ENCODE measurements at places on chromosomes 5 and 9.

- no peak for DNase-seq
Observed at GRCh38 chr5:31023105-31023504, 170.4 kb upstream of the CDH6 start.

DNA sequence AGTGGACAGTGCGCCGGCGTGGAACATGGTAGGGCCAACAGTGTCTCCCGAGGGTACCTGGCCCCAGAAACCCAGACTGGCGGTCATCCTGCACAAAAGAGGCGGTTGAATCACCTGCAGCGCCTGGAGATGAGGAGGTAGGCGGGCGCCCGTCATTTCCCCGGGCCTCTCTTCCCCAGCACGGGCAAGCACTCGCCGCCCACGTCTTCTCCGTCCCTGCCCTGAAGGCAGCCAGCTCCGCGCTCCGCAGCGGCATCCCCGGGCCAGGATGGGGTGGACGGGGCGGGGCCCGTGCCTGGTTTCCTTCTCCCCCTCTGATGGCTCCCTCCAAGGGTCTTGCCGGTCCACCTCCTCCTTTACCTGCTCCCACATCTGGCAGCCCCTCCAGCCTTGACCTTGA, 27.1 kb upstream of the N4BP3 start:
- DNase-seq, result no peak

- no peak for DNase-seq
Observed at GRCh38 chr5:154511984-154512383, 34.0 kb upstream of the HAND1 start.

GRCh38 chr9:131824155-131824594, 84.3 kb upstream of the RAPGEF1 start:
- no peak for DNase-seq

DNA sequence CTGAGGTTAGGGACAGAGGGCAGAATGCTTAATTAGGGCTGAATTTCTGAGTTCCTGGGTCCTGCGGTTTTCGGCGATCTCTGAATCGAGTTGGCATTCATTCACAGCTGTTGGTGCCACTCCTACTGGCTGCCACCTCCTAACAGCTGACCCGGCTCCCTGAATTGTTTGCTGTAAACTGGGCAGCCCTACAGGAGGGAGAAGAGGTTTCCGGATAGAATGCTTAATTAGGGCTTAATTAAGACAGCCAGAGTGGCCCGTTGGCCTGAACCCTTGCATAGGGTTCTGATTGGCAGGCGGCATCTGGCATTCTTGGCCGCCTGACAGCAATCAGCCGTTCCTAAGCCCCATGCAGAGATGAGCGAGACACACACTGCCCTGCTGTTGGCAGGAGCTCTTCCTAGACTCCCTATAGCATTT, 25.7 kb downstream of the FRMPD1 start:
- DNase-seq, result no peak

GRCh38 chr5:111615054-111615453, 102.7 kb upstream of the STARD4 start:
- DNase-seq, result no peak

DNA sequence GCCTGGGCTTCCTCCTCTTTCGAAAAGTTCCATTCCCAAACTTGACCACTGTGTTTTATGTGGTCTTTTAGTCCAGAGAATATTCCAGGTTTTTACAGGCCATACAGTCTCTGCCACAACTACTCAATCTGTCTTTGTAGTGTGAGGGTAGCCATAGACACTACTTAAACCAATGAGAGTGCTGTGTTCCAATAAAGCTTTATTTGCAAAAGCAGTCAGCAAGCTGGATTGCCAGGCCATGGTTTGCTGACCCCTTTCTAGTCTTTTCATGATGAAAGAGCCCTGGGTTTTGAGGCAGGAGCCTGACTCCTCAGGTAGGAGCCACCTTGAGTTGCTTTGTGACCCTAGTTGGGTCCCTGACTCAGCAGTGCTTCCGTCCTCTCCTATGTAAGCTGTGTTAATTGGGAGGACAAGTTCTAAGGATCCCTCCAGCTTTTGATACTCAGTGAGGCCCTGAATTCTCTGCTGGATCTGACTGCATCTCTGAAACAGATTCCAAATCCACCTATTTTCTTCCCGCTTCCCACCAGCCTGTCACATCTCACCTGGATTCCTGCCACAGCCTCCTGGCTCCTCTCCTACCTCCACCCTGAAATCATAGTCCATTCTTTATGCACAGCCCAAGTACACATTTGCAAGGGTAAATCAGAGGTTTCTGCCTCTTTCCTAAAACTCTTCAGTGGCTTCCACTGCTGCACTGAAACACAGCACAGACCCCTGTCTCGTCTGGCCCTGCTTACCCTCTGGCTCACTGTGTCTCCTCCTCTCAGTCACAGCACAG, 13.5 kb downstream of the GALNT10 start:
- DNase-seq, result no peak

- DNase-seq, result no peak
Observed at GRCh38 chr9:18106006-18106560, 367.9 kb upstream of the ADAMTSL1 start.

DNA sequence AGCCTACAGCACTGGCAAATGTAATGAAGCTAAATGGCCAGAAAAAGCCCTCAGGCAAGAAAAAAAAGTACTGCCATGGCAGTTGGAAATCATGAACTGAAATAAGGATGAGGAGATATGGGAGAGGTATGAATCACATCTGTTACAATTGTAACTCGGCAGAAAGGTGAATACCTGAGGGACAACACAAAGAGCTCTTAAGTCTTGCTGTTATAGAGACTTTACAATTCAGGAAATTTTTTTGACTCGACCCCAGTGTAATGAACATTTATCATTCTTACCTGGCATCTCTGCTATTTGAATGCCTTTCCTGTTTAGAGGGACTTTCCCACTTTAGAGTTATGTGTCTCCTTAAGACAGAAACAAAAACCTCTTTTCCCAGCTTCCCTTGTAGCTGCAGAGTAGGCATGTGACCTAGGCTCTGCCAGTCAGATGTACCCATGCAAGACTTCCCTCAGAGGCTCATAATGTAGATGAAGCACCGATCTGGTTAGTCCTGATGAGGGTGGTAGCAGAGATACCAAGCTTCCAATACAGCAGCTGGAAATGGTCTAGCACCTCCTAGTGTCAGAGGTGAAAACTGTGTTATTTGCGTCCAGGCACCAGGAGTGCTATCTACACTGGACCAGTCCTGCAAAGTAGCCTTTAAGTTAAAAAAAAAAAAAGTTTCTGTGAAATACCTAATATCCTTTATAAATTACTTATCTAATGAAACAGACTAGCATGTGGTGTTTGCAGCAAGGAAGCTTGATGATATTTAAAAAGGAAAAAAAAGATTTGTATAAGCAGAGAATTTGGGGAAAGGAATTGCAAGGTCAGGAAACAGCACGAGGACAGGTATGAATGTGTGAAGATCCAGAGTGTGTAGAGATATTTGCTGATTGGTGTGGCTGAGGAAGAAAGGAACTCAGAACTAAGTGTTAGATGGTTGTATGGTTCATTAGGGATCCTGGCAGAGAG, 146.9 kb upstream of the SLC1A3 start:
- DNase-seq, result no peak

DNA sequence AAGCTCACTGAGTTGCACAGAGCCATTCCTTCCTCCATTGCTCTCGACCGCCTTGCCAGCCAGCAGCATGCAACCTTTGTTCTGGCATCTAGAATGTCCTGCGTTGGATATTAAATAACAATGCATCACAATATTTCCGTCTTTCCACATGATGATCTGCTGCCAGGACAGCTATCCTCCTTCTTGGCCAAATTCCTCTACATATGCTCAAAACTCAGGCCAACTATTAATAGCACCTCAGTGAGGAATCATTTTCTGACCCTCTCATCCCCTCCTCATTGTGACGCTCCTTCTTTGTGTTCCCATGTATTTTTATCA, 128.6 kb downstream of the MYO10 start:
- no peak for DNase-seq

- DNase-seq, result no peak
Observed at GRCh38 chr5:110371725-110372041, 354.8 kb downstream of the TMEM232 start.

DNA sequence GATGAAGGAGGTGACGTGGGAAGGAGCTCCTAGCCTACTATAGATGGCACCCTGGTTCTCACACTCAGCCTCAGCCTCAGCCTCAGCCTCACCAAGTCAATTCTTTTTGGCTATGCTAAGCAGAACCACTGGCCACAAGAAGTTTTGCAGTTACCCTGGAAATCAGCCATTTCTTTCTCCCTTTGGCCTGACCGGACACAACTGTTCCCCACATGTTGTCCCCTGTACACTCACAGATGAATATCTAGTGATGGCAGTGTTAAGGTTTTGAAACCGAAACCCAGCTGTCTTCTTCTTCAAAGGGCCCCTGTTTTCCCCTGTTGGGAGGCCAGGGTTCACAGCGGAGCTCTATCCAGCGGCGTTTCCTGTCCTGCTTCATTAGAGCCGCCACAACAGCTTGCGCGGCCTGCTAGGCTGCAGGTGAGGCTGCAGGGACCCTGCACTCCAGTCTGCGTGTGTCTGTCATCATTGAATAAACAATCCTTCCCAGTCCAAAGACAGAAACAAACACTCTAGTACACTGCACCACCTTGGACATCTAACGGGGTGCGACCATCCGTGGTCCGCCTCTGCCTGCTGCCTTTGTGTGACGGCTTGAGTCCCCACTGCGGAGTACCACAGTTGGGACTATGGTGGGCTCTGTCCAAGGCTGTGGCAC, 250.5 kb downstream of the DENND1A start:
- no peak for DNase-seq

DNA sequence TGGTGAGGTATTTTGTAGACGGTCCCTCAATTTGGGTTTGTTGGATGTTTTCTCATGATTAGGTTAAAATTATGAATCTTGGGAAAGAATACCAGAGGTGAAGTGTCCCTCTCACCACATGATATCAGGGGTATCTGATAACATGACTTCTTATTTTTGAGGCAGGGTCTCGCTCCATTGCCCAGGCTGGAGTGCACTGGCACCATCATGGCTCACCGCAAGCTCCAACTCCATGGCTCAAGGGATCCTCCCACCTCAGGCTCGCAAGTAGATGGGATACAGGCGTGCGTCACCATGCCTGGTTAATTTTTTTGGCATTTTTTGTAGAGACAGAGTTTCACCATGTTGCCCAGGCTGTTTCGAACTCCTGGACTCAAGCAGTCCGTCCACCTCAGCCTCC, 24.1 kb downstream of the SPRY4 start:
- DNase-seq, result no peak

DNA sequence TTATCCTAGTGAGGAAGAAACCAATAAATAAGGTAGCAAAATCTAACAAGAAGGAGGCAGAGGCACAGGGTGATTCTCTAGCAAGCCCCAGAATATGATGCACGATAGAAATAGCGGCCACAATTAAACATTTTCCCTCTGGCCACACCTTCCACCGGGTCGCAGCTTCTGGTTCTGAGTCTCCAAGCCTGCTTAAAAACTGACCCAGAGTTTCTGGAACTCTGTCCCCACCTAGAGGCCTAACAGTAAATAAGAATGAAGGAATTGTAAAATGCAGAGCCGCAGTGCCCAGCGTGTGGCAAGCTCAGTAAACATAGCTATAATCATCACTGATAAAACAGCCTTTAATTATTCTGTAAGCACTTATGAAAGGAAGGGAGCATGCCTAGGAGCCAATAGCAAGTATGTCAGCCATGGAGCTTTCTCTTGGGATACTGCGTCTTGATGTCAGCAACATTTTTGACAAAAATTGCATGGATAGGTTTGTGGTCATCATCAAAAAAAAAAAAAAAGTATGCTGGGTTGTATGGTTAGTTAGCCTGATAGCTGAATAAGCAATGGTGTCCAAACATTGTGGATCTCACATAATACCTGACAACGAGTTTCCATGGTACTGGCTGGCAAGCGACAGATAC, 465.5 kb downstream of the DNAH5 start:
- no peak for DNase-seq

GRCh38 chr9:108536836-108537601, 318.8 kb downstream of the ACTL7B start:
- DNase-seq, result no peak

DNA sequence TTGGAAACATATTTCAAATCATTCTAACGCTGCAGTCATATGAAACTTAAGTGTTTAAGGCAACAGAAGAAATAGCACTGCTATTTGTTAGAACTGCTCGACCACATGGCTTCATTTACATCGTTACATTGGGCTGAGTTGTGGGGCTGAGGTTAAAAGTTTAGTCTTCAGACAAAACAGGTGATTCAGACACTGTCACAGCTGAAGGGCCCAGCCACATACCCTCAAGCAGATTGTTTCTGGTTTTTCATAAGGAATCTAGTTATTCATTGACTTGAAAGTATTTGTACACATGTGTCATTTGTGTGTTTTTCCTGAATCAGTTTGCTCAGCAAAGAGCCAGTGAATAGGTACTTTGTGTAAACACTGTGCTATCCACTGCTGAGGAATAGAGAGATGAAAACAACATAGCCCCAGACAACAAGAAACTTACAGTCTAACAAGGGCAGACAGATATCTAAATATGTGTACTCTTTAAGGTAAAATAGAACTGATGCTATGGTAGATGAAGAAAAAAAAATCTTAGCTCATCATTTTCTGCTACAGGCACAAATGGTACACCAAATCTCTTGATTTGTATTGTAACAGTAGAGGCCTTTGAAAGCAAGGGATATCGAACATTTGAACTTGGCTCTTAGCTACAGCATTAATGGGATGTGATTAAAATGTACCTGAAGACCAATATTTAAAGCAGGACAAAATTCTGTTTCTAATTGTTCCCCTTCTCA, 357.6 kb upstream of the RPS23 start:
- no peak for DNase-seq

DNA sequence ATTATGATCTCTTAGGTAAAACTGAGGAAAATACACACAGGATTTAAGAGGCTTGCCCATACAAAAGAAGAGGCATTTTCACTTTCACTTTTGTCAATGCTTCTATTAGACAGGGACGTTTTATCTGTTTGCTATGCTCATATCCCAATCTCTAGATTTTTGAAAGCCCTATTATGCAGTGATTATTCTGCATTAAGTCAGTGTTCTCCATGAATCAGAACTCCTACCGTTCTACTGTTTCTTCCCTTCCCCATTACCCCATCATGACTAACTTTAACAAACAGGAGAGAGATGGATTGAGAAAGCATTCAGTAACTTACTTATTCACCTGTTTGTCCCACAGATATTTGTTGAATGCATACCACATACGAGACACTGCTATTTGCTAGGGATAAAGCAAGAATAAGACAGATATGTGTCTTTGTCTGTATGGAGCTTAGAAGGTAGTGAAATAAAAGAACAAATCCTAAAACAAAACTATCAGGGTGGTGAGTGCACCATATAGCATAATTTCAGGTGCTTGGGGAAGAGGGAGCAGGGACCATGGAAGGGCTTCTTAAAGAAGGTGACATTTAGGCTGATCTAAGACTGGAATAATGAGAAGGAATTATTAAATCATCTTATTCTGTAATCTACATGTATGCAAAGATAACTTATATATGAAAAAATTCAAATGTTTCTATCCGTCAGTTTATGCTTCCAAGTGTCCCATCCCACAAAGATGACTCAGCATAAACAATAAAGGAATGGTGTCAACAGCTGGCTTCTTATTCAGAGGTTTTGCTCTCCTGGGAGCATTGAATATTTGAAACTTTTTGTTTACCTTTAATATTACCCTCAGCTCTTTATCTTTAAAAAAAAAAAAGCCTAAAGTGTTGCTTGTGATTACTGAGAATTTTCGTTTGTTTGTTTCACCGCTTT, 328.1 kb downstream of the HINT1 start:
- no peak for DNase-seq
